ENCODE measurements at places on chromosomes 3 and 15.
A peak's percentile ranks its signal among the peaks of the same experiment; 100 is the strongest.

GRCh38 chr3:14123308-14124222 is 1.1 kb downstream of the CHCHD4 start:
- no peak for DNase-seq

DNA sequence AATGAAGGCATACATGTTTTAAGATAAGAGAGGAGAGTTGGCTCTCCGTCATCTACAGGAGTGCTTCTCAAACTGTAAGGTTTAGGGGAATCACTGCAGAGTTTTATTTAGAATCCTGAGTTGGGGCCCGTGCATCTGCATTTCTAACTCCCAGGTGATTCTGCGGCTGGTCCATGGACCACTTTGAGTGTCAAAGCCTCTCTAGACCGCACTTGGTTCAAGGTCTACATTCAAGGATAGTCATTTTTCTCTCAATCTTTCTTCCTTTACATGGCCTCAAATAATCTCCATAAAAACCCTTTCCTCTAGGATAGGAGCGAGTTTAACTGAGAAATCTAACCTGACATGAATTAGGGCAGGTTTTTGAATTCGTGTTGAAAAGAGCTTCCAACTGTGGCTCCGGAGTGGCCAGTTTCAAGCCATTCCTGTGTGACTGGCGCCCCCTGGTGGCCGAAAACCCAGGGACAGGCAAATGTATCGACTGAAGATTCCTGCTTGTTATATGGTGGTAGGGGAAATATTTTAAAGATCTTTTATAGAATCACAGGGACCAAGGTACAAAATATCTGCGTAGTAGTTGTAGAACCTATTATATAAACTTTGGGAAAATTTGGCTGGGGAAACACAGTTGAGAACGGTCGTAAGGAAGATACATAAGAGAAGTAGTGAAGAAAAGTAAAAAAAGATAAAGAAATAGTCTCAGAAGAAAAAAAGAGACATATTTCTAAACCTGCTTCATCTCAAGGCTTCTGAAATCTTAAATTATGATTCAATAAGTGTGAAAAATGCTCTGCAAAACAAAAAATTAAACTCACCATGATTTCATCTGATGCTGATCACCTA is 11.9 kb downstream of the GABRR3 start:
- peak; percentile 97 for DNase-seq

DNA sequence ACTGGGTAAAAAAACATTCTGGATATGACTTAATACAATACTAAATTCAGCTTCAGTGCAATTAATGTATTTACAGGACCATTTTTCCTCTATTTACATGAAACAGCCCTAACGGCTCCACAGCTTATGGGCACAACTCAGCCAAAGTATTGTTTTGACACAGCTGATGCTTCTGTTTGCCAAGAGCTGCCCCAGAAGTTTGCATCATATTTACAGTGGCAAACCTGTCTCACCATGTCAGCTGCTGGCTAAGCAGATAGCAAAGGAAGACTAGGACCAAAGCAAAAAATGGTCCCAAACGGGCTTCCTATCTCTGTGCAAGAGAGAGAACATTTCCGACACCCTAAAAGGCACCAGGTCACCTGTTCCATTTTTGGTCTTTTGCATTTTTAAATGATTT is 94.5 kb downstream of the ADAMTS9 start:
- no peak for DNase-seq

GRCh38 chr3:134824791-134825190 is 29.7 kb downstream of the EPHB1 start:
- no peak for DNase-seq

GRCh38 chr3:3334491-3334890 is 155.0 kb upstream of the CRBN start:
- DNase-seq, result no peak
